Activated CD4-positive, alpha-beta T cell treated with anti-CD3 and anti-CD28 coated beads for 36 hours (primary cell): ENCODE measurements at places on chromosomes 16 and 17.
A peak's percentile ranks its signal among the peaks of the same experiment; 100 is the strongest.

DNA sequence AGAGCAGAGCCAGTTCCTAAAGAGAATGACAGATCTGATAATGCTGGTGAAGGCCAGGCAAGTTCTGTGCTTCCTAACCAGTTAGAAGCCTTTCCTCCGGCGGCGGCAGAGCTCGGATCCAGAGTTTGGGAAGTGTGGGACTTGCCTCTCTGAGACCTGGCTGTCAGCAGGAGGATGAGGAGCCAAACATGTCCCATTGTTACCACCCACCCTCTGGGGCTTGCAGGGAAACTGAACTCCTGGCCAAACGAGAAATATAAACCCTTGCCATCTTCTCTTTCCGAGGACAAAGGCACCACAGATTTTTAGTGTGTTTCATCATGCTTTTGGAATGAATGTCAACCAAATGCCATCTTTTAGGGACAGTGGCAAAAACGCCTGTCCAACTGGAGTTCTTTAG is 80.2 kb upstream of the SMURF2 start:
- no peaks in the 10 kb centered on the region for H3K36me3 ChIP-seq
- no peaks in the 10 kb centered on the region for H3K4me1 ChIP-seq
- no peak overlapping the region for H3K27ac ChIP-seq
- DNase-seq, result no peak

- DNase-seq, result no peak
- H3K36me3 ChIP-seq, result no peaks in the 10 kb centered on the region
- no peak overlapping the region for H3K27ac ChIP-seq
Observed at GRCh38 chr17:61208301-61209105, 191.1 kb upstream of the TBX2 start.

DNA sequence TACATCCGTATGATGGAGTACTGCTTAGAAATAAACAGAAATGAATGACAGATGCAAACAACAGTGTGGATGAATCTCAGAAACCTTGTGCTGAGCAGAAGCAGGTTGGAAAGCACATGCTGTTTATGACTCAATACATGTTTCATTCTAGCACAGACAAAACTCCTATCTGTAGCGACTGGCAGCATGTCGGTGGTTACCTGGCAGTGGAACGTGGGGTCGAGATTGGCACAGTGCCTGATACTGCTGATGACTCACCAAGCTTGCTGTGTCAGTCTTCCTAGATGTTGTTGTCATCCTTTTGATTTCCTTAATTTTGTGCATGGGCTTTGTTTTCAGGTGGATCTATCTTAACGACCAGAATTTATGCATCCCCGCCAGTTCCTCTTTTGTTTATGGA is 62.1 kb downstream of the GAN start:
- H3K27me3 ChIP-seq, result no peaks in the 10 kb centered on the region
- peak; percentile 73 for DNase-seq
- peaks cover 29% of the 10 kb centered on the region for H3K36me3 ChIP-seq
- peaks cover 6% of the 10 kb centered on the region for H3K4me1 ChIP-seq
- H3K27ac ChIP-seq, result no peak overlapping the region

GRCh38 chr17:81231121-81231645 is 7.7 kb downstream of the TEPSIN start:
- DNase-seq, result no peak
- peaks cover 7% of the 10 kb centered on the region for H3K4me1 ChIP-seq
- H3K27ac ChIP-seq, result no peak overlapping the region
- peaks cover 9% of the 10 kb centered on the region for H3K36me3 ChIP-seq
- no peak overlapping the region for H3K4me3 ChIP-seq

DNA sequence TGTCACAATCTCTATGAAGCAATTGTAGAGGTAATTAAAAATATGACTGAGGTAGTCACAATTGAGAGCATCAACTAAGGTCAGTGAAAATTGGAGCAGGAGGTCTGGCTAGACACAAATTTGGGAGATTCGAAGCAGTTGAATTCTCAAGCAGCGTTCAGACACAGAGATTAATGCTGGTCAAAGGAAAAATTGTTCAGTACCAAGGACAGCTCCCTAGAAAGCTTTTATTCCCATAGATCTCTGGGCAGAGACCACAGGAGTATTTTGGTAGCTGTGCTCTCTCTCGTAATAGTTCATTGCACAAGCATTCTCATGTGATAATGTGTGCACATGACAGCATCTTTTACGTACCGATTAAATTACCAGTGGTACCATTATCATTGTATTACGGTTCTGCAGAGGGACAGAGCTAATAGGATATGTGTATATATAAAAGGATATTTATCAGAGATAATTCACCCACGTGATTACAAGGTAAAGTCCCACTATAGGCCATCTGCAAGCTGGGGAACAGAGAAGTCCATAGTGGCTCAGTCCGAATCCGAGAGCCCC is 387.5 kb upstream of the HSBP1 start:
- no peaks in the 10 kb centered on the region for H3K36me3 ChIP-seq
- H3K27ac ChIP-seq, result no peak overlapping the region
- H3K4me3 ChIP-seq, result no peak overlapping the region
- no peaks in the 10 kb centered on the region for H3K27me3 ChIP-seq
- H3K4me1 ChIP-seq, result no peaks in the 10 kb centered on the region
- no peak for DNase-seq

DNA sequence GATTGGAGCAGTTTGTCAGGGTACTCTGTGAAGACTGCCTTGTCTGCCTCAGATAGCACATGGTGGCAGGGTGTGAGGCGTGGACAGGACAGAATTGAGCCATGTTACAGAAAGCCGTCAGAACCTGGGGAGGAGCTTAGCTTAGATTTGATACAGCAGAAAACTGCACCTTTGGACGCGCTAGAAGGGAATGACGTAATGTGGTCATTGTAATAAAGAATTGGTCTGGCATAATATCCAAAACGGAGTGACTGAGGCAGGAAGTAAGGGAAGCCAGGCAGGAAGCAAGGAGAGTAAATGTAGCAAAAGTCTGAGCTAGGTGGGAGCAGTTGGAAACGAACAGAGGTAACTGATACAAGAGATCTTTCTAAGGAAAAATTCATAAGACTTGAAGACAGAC is 140.2 kb downstream of the CYB561 start:
- no peak for DNase-seq
- H3K27me3 ChIP-seq, result no peaks in the 10 kb centered on the region
